ENCODE measurements at places on chromosomes 3 and 15.

GRCh38 chr15:54941417-54941816 is 255.3 kb downstream of the RSL24D1 start:
- DNase-seq: no peak

DNA sequence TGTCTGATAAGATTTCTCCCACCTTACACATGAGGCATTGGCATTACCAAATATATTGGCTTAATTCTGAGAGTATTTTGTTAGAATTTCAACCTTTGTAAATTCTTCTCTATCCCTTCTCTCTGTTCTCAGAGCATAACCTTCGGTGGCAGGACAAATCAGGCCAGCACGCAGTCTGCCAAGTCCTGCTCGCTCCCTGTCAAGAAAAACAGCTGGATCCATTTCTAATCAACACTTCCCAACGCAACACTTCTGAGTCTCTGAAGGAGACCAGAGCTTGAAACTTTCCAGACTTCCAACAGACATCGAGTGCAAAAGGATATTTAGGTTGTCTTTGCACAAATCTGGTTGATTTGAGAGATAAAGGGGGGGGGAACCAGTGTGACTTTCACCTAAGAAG is 125.7 kb downstream of the SV2B start:
- no peak for DNase-seq

DNA sequence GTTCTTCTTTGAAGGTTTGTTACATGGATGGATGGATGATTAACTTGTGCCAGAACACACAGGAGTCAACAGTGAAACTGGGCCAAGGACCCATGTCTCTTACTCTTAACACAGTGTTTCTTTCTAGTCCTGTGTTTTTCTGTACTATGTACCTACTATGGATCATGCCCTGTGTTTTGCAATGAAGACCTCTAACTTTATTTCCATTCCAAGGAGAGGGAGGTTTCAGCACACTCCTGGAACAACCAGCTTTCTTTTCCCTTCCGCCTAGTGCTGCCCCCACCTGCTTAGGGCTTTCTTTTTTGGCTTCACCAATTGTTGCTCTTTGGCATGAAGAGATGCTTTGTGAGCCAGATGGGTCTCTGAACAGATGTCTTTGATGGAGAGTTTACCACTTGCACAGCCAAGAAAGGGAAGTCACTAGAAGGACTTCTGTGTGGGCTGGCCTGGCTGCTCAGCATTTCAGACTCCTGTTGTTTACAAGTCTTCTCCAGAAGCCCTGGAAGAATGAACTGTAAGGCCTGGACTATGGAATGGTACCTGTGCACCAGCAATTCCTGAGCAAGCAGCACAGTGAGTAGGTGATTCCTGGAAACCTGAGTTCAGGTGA is 44.5 kb downstream of the SNAPC5 start:
- DNase-seq: no peak

- no peak for DNase-seq
These were observed 9.0 kb downstream of the C2CD4A start for GRCh38 chr15:62075595-62076277.

GRCh38 chr3:57822686-57823085 is 66.6 kb downstream of the SLMAP start:
- DNase-seq: no peak

DNA sequence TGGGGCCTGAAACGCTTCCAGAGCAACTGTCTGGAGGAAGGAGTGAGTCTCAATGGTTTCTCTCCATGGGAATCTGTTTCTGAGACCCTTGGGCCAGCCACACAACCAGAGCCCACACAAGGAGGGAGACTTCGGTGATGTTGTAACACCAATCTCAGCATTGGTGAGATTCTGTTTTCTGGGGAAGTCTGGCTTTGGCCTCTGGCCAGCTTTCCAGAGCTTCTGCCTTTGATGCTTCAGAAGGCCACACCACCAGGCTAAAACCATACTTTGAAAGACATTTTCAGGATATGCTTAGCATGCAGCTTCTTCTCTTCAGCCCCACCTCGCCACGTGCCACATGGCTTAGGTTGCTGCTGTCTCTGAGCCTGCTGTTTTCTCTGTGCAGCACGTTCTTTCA is 3.6 kb upstream of the EEFSEC start:
- no peak for DNase-seq

DNA sequence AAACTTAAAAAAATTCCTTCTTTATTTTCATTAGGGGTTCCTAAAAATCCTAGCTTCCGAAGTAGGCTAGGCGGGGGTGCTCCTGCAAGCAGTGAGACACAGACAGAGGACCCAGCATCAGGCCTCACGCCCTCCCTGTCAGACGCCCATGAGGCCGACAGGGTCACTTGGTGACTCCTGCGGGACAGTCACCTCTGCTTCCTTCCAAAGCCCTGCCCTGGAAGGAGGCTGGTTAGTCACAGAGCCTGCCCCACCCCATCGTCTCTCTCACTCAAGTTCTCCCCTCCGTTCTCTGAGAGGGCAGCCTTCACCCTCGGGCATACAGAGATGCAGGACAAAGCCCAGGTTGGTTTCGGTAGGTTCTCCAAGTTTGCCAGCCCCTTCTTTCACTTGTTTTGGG is 38.6 kb downstream of the EHD4 start:
- DNase-seq: no peak

DNA sequence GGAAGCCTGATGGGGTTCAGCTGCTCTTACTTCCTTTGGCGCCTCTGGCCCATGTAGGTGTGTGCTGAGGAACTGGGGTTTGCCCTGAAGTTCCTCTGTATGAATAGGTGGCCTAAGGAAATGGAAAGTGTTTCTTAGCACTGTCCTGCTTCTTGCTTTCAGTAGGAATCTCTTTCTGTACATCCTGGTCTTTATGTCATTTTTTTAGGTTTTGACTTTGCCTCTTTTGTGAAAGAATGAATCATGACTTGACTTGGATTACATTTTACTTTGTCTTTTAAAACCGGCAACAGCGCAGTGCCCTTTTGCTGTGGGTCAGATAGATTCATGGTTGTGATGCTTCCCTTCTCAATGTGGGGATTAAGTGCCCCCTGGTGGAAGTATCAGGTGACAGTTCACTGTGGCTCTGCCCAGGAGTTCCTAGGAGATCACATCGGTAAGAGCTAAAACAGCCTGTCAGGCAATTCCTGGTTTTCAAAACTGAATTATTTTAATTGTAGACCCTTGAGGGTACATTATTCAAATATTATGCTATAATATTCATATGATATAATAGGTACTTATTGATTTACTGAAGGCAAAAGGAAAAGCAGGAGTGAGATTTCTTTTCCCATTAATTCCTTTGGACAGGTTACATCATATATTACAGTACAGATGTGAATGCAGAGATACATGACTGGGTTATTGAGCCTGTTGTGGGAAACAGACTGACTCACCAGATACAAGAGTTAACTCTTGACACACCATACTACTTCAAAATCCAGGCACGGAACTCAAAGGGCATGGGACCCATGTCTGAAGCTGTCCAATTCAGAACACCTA is 95.4 kb downstream of the HCN4 start:
- peak; percentile 33 for DNase-seq

DNA sequence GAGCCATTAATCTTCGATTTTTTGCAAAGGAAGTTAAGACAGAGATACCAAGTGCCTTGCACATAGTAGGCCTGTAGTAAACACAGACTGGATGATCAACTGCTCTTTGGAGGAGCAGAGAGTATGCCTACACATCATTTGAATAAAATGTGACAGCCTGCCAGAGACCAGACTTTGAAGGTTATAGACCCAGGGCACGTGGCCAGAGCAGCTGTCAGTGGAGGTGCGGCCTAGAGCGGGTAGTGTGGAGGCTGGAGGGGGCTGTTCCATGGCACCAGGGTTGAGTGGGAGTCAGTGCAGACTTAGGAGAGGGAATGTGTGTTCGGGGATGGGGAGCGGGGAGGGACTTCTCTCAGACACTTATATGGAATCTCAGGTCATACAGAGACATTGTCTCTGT is 80.8 kb downstream of the SMAD3 start:
- no peak for DNase-seq

GRCh38 chr3:184176377-184177330 is 2.0 kb downstream of the AP2M1 start:
- no peak for DNase-seq

DNA sequence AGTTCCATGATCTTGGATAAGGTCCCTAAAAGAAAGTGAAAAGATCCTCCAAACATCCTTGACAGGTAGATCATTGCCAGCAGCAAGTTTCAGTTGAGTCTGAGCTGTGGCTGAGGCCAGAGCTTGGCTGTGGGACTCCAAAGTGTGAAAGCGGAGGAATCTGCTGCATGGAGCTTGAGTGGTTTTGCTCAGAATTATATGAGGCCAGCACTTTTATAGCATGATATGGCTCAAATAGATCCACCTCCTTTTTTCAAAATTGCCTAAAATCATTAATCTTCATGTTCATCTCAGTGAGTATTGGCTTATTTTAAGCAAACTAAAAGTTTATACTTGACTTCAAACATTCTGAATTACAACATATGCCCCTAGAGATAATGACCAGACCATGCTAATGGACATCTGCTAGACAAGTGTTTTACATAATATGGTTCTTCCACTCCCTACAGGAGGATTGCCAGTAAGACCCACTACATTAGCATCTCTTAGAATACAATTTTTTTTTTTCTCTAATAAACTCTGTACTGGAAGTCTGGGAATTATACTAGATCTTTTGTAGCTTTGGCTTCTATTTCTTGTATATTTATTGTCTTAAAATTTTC is 368.1 kb downstream of the ZPLD1 start:
- no peak for DNase-seq

- DNase-seq: no peak
These were observed 35.7 kb downstream of the TMEM39A start for GRCh38 chr3:119427669-119428068.

- no peak for DNase-seq
These were observed 2.1 kb upstream of the FAM131A start for GRCh38 chr3:184335291-184335660.

- no peak for DNase-seq
These were observed 10.1 kb downstream of the DHX36 start for GRCh38 chr3:154314152-154314551.

- DNase-seq: no peak
These were observed 199.6 kb upstream of the IL12A start for GRCh38 chr3:159789017-159789416.

GRCh38 chr15:93164409-93164808 is 75.4 kb upstream of the RGMA start:
- no peak for DNase-seq

DNA sequence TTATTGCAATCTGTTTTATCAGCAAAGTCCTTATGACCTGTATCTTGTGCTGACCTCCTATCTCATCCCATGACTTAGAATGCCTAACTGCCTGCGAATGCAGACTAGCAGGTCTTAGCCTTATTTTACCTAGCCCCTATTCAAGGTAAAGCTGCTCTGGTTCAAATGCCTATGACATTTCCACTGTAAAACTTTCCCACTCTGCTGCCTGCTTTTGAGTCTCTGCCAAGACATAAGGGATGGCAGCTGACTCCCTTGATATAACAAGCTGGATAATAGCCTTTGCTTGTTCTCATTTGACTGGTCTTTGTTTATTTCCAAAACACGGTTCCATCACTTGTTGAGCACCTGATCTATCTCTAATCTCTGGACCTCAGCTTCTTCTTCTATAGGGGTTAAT is 131.9 kb upstream of the STRIT1 start:
- no peak for DNase-seq

DNA sequence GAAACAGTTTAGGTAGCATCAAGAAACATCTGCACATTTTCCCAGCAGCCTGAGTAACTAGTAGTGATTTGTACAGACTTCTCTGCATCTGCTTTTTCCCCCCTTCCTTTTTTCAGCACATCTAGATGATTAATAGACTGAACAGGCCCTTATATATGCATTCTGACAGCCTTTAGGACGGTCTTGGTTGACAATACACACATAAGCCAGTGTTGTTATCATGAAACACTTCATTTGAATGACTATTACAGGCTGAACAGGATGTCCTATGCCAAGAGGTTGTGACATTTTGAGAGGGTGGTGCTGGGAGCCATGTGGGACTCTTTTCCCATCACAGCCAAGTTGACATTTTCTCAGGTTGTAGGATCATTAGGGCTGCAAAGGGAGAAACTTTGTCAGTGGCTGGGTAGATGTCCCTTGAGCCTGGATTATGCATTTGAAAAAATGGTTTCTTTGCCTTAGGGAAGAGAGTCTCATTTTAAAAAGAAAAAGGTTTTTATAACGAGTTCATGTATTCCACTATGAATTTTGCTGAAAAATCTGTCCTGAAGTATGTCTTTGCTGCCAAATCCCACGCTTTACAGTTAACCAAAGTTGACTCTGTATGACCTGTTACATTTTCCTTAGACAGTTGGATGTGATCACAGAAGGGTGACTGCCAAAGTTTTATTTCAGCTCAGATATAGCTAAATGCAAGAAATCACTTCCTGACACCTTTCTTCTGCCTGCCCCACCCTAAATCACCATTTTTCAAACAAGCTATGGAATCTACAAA is 73.7 kb downstream of the FILIP1L start:
- DNase-seq: no peak

- no peak for DNase-seq
These were observed 86.8 kb upstream of the ACP3 start for GRCh38 chr3:132230156-132231000.

GRCh38 chr3:194657439-194657838 is 14.6 kb downstream of the LSG1 start:
- DNase-seq: no peak

- no peak for DNase-seq
These were observed 28.8 kb downstream of the PSTPIP1 start for GRCh38 chr15:77023576-77024272.

- peak; percentile 67 for DNase-seq
These were observed 90.2 kb downstream of the RFTN1 start for GRCh38 chr3:16423298-16423697.

DNA sequence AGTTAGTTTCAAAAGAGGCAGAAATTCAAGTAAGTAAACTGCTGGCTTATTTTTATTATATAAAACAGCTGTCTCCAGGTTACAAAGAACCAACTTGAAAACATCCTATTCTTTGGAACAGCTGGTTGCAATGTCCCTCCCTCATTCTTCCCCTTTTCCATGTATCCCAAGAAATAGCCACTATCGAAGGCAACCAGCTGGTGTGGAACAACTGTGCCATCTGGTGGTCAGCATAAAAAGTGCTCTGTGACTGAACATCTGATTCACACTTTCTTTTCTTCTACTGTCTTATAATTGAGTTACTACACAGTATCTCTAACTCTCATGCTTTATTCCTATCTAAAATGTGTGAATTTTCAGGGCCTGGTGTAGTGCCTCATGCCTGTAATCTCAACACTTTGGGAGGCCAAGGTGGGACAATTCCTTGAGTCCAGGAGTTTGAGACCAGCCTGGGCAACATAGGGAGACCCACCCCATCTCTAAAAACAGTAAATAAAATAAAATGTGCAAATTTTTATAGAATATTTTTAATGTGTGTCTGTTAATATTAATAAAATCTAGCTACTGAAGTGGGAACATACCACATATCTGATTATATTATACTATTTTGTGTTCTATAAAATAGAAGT is 9.6 kb downstream of the OSBPL11 start:
- DNase-seq: peak; percentile 12

All from NCI-H774 (cell line).